ENCODE measurements at places on chromosomes 1 and 21.

DNA sequence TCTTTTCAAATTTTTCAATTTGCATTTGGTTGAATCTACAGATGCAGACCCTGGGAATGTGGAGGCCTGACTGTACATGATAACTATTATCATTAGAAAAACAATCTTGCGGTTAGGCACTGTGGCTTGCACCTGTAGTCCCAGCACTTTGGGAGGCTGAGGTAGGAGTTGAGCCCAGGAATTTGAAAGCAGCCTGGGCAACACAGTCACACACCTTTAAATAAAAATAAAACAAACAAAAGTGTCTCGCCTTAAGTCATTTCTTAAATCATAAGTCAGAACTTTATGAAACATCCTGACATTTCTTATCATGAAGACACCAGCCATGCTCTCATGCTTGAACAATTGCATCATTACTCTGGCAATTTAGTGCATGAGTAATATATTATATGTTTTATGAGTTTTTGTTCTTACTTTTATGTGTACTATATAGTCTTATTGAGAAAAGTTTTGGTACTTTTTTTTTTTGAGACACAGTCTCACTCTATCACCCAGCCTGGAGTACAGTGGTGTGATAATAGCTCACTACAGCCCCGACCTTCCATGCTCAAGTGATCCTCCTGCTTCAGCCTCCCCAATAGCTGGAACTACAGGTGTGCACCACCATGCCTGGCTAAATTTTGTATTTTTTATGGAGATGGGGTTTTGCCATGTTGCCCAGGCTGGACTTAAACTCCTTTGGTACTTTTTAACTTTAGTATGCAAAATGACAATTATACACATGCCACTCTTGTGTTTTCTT, 7.8 kb downstream of the TBX19 start:
- DNase-seq = no peak

DNA sequence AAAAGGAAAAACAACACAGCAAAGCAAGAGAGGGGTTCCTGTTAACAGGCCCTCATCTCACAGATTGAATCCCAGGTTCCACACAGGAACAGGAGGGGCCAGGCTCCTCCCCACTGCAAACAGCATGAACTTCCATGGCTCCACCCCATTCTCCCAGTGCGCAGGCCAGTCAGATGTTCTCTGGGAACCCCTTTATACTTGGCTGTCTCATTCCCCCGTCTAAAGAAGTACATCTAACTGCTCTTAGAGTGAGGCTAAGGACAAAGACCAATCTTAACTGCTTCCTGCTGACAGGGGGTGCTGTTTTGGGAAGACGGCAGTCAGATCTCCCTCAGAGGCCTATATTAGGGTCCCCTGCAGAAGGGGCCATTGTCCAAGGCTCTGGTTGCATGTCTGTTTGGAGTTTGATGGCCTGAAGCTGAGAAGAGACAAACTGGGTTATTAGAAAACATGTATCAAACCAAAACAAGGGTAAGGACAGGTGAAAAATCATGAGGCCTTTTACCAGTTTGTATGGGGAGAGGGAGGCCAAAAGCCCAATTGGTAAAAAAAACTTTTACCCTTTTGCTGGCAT, 10.5 kb upstream of the NASP start:
- DNase-seq = no peak

- DNase-seq = no peak
Observed at GRCh38 chr1:168428063-168428731, 115.6 kb downstream of the XCL2 start.

DNA sequence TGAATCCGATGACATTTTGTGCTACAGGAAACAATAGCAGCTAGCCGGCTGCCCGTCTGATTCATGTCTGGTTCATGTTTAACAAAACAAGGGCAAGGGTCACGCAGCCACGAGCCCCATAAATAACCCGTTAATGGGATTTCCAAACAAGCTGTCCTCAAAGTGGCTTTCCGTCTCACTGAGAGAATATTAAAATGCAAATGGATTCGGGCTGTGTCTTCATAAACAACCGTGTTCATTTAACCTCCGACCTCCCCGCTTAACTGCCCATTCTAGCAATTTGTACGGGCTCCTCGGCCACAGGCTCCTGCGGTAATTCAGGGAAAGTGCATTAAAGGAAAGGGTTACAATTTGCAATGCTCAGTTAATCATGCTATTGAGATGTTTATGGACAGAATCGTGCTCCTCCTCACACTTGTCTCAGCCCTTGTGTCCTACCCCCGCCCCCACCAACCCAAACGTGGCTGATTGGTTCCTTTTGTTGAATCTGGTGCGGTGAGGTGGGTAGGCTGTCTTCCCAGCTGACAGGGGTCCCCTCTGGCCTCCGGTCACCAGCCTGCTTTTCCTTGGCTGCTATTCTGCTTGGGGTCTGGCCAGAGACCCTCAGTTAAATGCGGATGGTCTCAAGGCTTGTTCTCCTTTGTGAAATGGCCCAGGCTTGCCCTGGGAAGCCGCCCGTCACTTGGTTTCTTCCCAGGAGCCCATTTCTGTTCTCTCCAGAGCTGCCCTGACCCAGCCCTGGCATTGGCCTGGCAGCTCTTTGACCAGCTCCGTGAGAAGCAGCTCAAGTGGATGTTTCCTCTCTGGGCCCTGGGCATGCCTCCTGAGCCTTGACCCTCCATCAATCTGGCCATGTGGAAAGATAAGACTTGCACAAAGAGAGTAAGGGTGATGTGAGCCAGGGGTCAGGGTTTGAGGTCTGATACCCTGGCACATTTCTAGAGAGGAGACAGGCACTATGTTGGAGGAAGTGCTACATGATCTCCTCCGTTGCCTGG, 200.7 kb upstream of the POU3F1 start:
- DNase-seq = no peak

DNA sequence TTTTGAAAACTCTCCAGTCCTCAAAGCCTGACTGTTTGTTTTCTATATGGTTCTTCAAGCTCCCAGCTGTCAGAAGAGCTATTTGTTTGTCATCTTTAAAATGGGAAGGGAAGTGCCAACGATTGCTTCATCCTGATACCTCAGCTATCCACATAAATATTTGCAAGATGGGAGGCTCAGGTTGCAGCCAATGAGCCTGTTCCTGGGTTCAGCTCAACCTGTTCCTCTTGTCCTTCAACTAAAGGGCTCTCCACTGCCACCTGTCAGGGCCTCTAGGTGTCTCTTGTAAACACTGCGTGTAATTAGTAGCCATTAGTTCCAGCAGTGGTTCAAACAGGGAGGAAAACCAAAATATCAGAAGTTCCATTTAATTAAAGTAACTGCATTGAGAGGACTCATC, 445.1 kb downstream of the AJAP1 start:
- DNase-seq = no peak

Measured in activated CD8-positive, alpha-beta memory T cell treated with anti-CD3 and anti-CD28 coated beads for 1 hour (primary cell).